ENCODE measurements at places on chromosomes 6 and 20.

DNA sequence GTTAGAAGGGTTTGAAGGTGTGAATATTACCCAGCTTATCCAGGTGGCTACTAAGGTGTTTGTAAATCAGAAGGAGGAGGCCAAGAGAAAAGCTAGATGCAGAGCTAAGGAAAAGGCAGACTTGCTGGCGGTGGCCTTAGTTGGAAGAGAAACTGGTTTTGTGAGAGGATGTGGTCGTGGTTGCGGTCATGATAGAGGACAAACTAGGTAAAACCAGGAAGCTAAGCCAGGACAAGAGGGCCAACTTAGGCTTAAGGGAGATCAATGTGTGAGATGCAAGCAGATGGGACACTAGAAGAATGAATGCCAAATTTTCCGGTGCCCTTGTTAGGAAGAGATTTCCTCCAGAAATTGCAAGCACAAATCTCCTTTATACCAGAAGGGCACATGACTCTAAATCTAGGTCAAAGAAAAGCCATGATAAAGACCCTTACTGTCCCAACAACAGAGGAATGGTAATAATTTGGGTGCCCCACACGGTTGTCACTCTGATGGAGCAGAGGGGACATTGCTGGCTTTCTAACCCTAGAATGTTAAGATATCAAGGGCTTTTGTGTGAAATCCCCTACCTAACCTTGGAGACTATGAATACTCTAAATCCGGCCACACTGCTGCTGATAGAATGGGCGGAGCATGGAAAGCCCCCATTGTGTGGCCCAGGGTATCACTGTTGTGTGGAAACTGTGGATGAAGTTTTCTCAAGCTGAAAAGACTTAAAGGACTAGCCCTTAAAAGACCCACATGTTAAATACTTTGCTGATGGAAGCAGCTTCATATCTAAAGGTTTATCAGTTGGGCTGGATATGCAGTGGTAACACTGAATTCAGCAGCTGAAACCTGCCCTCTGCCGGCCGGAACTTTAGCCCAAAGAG lies 7.8 kb downstream of the IL22RA2 start:
- DNase-seq: no peak

GRCh38 chr6:40719671-40720374 lies 132.7 kb upstream of the LRFN2 start:
- peak; percentile 6 for DNase-seq

DNA sequence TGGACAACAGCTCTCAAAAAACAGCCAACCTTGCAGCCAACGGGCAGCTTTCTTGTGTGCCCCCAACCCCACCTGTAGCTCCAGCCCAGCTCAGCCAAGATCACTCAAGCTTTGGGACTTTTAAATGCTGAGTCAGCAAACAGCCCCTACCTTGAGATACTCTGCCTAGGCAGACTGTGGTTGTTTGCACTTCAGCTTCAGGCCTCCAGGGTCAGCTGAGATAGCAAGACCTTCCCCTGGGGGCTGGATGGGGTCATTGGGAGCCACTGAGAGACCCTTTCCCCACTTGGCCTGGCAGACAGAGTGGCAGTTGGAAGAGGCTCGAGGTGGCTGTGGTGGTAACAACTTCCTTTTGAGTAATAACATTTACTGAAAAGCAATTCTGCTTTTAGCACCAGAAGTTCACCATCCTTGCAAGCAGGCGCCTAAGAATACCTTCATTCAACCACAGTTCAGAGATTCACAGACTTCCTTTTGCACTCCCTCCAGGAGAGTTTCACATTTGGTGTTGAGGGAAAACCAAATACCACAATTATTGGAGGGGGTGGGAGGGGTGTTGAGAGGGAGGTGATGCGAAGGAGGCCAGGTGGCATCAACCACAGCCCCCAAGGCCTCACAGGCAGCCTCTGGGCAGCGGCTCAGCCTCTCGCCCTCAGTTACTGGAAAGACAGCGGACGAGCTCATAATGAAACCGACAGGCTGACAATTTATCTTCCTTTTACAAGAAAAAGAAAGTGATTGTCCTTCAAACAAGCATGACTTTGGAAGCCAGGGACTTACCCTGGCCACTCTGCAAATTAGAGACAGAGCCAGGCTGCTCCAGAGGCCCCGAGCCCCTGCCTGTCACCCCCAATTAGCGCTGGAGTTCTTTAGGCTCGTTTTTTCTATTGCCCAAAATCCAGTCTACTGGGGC lies 148.1 kb downstream of the CEBPB start:
- DNase-seq: no peak

DNA sequence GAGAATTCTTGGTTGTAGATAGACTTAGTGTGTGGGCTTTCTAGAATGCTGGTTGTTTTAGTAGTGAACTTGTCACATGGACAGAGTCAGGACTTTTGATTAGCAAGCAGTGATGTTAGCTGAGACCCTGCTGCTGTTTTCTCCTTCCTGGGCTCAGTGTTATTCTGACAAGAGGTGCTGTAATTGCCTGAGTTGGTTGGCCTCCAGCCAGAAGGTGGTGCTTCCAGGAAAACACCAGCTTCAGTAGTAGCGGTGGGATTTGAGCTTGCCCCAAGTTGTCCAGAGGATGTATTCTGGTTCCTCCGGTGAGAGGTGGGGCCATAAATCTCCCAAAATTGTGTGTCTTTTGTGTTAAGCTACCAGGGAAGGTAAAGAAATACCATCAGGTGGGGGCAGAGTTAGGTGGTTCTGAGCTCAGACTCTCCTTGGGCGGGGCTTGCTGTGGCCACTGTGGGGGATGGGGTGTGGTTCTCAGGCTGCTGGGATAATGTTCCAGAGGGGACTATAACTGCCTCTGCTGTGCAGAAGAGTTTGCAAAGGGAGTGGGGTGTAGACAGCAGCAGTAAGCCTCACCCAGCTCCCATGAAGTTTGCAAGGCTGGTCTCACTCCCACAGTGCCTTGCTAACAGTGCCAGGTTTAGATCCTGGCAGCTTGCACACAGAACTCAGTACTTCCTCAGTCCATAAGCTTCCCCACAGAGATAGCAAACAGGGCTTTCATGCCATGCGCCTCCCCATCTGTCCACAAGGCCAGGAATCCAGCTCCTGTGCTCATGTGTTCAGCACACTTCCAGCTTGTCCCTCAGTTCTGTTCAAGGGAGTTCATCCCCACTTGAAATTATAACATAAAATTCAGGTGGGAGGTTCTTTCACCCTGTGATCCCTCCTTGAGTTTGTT lies 278.4 kb upstream of the PTCHD4 start:
- no peak for DNase-seq

DNA sequence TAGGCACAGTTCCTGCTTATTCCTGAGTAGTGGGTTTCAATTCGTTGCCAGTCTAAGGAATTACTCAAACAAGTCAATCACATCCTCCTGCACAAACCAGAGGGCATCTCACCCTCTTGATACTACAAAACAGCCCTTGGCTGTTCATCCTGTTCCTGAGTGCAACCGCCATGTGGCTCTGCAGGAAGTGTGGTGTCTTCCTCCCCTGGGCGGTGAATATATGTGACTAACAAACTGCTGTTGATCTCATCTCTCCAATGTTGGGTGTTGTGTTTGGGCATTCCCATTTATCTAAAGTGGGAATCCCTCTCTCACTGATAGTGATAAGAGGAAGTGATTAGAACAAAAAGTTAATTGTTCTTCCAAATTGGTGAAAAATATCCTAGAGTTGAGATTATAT lies 163.0 kb downstream of the TBX18 start:
- DNase-seq: no peak

- no peak for DNase-seq
Observed at GRCh38 chr20:46011631-46012482, 3.1 kb downstream of the MMP9 start.

GRCh38 chr6:146650799-146651481 lies 52.2 kb downstream of the ADGB start:
- no peak for DNase-seq

DNA sequence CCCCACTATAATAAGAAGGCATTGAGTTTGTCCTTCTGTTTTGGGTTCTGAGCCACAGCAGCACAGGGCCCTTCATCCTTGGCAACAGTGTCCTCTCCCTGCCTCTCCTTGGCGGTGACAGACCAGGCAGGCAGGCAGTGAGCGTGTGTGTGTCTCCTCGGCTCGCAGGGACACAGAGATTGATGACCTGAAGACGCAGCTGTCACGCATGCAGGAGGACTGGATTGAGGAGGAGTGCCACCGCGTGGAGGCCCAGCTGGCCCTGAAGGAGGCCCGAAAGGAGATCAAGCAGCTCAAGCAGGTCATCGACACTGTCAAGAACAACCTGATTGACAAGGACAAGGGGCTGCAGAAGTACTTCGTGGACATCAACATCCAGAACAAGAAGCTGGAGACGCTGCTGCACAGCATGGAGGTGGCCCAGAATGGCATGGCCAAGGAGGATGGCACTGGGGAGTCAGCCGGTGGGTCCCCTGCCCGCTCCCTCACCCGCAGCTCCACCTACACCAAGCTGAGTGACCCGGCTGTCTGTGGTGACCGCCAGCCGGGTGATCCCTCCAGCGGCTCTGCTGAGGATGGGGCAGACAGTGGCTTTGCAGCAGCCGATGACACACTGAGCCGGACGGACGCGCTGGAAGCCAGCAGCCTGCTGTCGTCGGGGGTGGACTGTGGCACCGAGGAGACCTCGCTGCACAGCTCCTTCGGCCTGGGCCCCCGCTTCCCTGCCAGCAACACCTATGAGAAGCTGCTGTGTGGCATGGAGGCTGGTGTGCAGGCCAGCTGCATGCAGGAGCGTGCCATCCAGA lies 24.0 kb downstream of the SDCBP2 start:
- DNase-seq: no peak

DNA sequence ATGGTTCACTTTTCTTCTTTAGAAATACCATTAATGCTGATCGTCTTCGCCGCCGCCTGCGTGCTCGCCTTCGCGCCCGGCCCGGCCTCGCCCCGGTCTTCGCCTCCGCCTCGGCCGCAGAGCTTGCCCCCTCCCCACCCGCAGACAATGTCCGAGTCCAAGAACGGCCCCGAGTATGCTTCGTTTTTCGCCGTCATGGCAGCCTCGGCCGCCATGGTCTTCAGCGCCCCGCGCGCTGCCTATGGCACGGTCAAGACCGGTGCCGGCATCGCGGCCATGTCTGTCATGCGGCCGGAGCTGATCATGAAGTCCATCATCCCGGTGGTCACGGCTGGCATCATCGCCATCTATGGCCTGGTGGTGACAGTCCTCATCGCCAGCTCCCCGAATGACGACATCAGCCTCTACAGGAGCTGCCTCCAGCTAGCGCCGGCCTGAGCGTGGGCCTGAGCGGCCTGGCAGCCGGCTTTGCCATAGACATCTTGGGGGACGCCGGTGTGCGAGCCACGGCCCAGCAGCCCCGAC lies 4.8 kb upstream of the PRPH2 start:
- no peak for DNase-seq

GRCh38 chr6:113383701-113384100 lies 473.4 kb upstream of the MARCKS start:
- no peak for DNase-seq

DNA sequence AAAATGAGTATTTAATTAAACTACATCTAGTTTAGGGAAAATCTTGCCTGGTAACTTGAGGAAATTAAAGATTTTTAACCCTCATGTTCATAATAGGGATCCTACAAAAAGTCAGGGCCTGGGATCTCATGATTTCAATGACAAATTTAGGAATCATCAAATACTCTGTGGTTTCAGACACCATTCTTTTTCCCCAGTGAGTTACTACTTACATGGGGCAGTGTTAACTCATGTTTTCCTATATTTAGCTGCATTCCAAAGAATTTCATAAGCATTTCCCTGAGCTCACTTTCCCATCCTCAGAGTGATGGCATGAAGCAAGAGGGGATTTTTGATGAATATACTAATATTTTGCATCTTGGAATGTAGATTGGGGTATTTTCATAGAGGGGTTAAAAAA lies 321.7 kb downstream of the CENPW start:
- DNase-seq: peak; percentile 27

DNA sequence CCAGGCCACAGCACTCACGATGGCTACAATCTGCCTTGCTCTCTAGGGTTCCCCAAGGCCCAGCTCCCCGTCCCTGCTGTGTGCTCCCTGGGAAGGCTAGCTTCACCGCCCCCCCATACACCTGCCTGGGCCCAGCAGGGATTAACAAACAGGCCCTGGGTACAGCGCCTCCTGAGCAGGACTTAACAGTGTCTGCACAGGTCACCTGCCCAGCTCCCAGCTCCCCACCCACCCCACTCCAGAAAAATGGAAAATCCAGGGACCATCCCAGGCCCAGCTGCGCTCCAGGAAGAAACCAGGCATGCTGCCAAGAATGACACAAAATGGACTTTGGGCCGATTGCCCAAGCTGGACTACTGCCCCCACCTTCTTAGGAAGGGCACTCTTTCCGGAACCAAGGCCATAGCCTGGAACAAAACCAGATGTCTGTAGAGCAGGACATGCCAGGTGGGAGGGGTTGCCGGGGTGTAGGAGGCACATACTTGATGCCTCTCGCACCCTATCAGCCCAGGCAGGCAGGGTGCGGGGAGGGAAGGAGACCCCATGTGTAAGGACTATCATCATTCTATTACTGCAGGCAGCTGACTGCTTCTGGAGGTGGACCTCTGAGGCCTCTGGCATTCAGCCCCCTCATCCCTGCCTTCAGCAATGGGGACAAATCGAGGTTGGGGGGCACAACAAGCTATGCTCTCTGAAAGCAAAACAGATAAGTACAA lies 104.9 kb downstream of the SNX5 start:
- peak; percentile 35 for DNase-seq

DNA sequence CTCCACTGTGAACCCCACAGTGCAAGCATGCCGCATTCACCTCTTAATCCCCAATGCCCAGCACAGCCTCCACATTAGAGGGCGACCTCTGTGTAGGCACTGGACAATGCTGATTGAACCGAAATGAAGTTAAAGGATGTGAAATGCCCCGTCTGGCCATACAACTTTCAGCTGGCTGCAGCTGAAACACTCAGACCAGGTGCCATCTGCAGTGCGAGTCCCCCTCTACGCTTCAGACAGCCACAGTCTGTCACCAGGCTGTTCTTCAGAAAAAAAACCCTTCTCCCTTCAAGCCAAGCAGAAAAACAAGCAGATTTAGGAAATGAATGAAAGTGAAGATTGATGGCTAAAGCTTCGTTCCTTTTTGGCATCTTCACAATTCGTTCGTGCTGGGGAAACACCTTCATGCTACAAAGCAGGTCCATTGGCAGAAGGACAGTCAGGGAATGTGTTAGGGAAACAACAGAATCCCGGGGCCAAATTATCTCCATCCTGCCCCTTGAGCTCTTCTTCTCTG lies 44.7 kb downstream of the TNFAIP3 start:
- no peak for DNase-seq

DNA sequence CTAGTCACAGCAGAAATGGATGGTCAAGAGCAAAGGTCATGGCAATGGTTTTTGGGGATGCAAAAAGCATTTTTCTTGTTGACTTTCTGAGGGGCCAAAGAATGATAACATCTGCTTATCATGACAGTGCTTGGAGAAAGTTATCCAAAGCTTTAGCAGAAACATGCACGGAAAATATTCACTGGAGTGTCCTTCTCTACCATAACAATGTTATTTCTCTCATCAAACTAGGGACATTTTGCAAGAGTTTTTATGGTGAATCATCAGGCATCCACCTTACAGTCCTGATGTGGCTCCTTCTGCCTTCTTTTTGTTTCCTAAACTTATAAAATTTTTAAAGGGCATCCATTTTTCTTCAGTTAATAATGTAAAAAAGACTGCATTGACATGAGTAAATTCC lies 302.3 kb downstream of the HIVEP2 start:
- no peak for DNase-seq

- DNase-seq: no peak
Observed at GRCh38 chr20:62860391-62860923, 1.2 kb downstream of the TCFL5 start.
